Stimulated activated CD4-positive, alpha-beta T cell treated with anti-CD3 and anti-CD28 coated beads, Interleukin-1b, Interleukin-23, amount 100 ng/mL, for 1 hour (primary cell): ENCODE measurements at places on chromosomes 16 and 17.

DNA sequence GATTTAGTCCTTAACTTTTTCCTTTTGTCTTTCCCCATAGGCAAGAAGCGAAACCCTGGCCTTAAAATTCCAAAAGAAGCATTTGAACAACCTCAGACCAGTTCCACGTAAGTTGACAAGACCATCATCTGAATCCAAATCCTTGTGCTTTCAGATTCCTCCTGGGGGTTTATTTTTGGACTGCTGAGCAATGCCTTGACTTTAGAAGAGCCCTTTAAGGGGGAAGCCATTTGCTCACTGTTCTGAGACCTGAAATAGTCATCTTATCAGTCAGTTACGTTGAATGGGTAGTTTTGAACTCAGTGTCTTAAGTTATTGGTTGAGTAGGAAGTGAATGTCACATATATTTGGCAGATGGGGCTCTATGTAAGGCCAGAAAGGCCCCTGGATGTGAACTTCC lies 91.2 kb downstream of the MAP2K6 start:
- DNase-seq: no peak

DNA sequence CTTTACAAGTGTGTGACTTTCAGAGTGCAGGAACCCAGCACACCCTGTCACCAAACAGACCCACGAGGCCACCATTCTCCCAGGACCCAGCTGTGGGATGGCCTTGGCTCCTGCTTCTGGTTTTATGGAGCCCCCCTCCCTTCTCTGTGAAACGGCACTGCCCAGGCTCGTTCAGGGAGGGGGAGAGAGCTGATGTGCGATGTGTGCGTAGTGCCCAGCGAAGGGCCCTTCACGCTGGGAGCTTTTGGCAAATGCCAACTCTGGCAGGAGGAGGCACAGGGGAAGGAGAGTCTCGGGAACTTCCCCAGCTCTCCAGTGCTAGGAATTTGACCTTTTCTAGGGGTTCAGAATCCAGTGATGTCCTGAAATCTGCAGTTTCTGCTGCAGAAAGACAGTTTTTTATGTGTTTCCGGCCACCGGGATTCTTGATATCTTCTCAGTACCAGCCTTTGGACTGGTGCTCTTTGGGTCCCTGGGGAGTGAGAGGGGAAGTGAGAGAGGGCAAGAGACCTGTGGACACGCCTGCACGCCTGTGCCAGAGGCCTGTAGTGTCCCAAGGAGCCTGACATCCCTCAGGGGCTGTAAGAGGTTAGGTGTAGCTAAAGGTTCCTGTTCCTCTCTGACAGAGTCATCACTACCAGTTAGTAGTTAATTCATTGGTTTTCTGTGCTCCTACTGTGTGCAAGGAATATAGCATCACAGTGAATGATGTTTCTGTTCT lies 45.1 kb downstream of the CMIP start:
- no peak for DNase-seq

GRCh38 chr17:40295488-40296436 lies 8.1 kb downstream of the CDC6 start:
- no peak for DNase-seq

GRCh38 chr16:27401768-27402568 lies at the start of gene IL21R:
TSS of gene IL21R (plus strand) at chr16:27402174. CDS start at chr16:27430072, 27,898 bp downstream.
- peak; percentile 57 for DNase-seq

GRCh38 chr17:16947470-16947869 lies 24.4 kb downstream of the TNFRSF13B start:
- no peak for DNase-seq

DNA sequence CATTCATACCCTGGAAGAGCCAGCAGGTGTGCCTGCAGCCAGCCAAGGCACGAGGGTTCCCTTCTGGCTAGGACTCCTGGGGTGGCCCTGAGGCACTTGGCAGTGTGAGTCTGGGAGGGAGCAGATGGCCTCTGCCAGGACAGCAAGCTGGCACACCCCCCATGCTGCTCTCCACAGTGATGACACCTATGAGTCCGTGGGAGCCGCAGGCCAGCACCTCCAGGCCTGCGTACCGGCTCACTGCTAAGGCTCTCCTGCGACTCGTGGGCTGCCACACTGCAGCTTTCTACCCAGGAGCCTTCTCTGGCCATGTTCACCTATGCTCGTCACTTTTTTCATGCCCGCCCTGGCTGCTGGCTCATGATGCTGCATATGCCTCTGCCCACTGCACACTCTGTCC lies 68.1 kb downstream of the NDEL1 start:
- no peak for DNase-seq

DNA sequence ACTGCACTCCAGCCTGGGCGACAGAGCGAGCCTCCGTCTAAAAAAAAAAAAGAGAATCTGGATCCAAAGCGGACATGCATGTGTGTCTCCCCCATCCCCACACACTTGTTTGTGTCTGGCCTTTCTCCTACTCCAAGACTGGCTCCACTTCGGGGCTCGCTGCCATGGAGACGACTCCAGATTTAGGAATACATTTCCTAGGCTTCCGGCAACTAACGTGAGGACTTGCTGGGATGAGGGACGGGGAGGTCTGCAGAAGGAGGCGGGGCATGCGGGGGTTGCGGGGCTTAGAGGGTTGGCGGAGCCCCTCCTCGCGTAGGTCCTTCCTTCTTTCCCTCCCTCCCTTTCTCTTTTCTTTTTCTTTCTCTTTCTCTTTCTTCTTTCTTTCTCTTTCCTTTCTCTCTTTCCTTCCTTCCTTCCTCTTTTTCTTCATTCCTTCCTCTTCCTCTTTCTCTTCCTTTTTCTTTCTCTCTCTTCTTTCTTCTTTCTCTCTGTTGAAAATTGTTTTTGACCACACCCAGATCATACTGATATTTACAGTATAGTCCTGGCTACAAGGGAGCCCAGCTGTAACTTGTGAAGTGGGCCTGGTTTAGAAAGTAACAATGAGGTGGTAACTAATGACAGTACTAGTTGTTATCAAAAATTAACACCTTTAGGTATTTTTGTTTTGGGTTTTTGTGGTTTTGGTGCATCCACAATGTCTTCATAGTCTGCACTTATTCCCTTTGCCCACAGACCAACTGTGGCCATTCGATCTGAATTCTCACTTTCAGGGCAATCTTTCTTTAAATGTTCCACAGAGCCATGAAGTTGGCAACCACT lies 25.2 kb downstream of the MIS12 start:
- no peak for DNase-seq

GRCh38 chr16:75319513-75320411 lies 68.3 kb upstream of the BCAR1 start:
- no peak for DNase-seq

- DNase-seq: no peak
Observed at GRCh38 chr17:3986270-3986938, 22.2 kb upstream of the ATP2A3 start.

GRCh38 chr16:68991075-68991474 lies 114.4 kb upstream of the HAS3 start:
- DNase-seq: no peak

DNA sequence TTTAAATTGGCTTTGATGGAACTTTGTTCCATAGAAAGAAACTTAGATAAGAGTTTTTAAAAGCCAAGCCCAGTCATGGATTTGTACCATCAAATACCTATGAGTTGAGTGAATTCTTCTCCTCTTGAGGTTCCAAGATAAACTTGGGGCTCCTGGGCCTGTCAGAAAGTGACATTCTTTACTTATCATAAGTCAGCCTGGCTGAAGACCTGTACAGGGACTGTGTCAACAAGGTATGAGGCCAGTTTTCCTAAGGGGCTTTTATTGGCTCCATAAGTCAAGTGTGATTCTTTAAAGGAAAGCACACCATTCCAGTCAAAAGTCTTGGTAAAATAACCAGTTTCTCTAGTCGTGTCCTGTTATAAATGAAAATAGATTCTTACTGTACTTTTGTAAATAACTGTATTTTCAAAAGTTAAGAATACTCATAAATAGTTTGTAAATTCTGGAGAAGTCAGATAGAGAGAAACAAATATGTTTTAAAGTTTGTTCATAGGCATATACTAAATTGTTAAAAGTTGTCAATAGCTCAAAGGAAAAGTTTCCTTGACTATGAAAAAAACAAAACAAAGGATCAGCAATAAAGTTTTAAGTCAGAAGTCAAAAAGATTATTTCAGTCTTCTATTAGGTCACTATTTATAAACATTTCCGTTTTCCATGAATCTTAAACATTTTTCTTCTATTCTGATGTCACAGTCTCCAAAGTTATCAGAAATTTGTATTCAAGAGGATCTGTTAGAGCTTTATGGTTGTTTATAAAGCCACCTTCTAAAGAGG lies 22.5 kb upstream of the MYO1D start:
- DNase-seq: no peak

GRCh38 chr17:48856122-48856821 lies 25.4 kb downstream of the CALCOCO2 start:
- DNase-seq: no peak

- no peak for DNase-seq
Observed at GRCh38 chr16:82229800-82230619, 60.0 kb upstream of the MPHOSPH6 start.

- no peak for DNase-seq
Observed at GRCh38 chr16:55754056-55754455, 78.8 kb downstream of the CES1 start.

GRCh38 chr16:23570992-23571632 lies 13.6 kb downstream of the UBFD1 start:
- no peak for DNase-seq

DNA sequence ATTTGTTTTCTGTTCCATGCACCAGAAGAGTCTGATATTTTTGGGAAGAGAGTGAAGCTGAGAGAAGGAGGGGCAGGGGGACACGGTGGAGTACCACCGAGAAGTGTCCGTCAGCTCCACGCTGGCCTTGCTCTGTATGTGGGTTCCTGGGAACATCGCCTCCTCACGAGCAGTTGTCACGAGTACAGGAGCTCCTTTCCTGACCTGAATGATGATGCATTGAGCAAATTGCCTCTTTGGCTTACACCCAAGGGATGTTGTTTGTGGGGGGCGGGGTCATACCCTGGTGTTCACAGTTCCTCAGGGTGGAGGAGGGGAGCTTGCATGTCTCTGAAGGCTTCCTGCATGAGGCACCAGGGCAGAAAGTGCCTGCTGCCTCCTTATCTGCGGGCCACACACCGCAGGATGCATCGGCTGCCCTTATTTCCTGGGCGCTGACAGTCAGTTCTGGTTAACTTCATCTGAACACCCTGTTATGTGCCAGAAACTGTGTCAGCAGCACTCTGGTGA lies 36.2 kb downstream of the RGS9 start:
- DNase-seq: no peak

- DNase-seq: no peak
Observed at GRCh38 chr16:75309899-75310430, 58.5 kb upstream of the BCAR1 start.

- no peak for DNase-seq
Observed at GRCh38 chr17:9256751-9257629, 235.7 kb downstream of the NTN1 start.

- DNase-seq: no peak
Observed at GRCh38 chr17:30517786-30518185, 40.6 kb downstream of the GOSR1 start.

DNA sequence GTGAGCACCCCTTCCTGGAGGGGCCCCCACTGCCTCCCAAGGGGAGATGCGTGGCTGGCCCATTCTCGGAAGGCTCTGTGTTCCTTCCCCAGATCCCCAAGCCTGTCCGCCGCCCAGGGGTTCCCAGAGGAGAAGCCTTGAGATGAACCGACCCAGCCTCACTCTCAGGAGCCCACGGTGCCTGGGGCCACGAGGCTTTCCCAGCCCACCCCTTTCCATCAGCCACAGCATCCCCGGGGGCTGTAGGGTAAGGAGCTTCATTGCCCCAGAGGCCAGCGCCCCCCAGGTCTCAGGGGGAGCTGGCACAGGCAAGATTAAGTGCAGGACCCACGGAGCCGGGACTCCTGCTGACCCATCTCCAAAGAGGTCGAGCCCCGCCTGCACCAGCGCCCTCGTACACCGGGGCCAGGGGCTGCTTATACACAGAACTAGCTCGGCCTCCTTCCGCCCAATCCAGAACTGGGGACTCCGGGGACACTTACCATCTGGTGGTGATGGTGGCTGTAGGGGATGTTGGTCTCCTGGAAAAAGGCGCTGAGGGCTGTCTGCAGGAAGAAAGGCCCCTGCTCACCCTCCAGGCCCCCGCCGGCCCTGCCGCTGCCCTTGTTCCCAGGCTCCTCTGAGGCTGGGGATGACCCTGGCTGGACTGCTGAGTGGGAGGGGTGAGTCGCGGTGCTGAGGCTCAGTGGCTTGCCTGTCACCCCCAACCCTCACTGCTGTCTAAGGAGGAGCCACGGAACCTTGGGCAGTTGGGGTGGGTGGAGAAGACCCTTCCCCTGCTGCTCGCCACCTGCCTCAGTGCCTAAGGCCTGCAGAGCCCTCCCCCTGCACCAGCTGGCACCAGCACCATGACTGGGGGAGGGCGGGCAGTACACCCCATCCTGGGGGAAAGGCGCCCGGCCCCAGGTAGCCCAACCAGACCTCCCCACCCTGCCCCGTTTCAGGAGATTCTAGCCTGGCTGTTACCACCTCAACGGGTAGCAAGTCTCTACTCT lies 4.4 kb downstream of the UBALD1 start:
- no peak for DNase-seq

DNA sequence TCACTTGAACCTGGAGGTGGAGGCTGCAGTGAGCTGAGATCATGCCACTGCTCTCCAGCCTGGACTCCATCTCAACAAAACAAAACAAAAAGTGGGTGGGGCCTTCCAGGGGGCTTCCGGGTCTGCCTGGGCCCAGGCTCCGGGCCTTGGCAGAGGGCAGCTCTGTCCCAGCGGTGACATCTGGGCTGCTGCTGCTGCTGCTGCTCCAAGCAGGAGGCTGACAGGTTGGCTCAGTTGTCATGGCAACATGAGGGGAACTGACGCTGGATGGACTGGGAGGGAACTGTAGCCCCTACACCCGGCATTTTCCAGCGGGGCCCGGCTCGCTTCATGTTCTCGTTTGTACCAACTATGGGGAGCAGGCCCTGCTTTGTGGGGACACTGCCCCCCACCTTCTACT lies 4.0 kb downstream of the BAIAP3 start:
- DNase-seq: no peak

DNA sequence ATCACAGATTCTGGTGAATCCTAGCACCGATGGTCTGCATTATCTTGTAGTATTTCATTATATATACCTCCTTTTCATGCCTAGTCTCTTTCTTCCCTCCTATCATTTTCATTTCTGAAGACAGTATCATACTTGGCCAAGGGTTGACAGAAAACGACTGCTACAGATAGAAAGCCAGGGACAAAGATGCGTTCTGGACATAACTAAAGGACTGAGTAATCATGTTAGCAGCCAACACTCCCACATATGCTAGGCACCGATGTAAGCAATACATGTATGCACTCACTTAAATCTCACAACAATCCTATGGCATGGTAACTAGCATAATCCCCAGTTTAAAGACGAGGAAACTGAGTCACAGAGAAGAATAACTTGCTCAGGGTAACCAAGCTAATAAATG lies 22.9 kb downstream of the RDM1 start:
- no peak for DNase-seq

- DNase-seq: no peak
Observed at GRCh38 chr17:13750816-13751793, 149.4 kb upstream of the HS3ST3A1 start.
